ENCODE measurements at places on chromosomes 7 and 10.

DNA sequence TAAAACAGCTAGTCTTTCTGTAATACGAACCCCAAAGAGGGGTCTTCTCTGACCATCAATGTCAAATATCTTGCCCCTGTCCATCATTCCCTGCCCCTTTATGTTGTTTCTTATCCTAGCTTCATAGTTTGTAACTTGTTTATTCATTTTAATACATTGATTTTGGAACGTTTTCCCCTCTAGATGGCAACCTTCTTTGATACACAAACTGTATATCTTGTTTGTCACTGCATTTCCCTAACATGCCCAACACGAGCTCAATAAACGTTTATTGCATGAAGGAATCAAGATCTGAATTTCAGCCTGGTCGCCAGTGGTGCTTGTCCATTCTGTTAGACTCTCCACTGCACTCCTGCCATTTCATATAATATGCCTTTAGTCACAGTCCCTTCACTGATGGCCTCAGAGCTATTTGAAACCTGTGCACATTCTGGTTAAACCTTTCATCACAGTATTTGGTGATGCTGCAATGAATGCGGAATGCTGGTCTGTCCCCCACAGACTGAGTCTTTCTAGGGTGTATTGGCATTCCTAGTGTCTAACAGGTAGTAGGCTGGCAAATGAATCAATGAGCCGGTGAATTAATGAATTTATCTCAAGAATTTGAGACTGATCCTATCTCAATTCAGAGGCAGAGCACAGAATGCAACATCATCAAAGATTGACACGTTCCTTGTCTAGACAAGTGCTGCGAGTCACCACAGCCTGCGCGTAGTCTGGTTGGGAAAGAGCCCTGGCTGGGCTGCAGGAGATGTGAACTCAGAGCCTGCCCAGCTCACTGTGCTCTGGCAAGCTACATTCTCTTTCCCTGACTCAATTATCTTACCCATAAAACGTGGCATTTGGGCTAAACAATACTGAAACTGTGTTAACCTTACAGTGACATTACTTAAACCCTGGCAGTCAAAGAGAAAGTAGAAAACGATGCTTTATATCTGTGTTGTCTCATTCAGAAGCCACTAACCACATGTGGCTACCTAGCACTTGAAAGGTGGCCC, 55.2 kb upstream of the FRMD4A start:
- DNase-seq, result peak; percentile 28

DNA sequence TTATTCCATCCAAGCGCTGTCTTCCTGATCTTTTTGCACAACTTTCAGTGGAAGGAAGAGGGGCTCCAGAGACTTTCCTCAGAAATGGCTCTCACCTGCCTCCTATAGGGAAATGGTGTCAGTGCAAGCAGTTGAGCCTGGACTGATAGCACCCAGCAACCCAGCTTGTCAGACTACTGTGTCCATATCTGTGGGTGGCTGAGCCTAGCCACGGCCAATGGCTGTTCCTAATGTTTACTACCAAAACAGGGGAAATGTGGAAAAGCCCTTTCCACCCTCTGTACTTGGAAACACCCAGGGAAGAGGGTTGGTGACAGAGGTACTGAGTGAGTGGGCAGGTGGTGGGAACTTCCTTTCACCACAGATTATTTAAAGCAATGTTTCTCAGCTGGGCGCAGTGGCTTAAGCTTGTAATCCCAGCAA, 4.3 kb upstream of the YKT6 start:
- peak; percentile 85 for DNase-seq

DNA sequence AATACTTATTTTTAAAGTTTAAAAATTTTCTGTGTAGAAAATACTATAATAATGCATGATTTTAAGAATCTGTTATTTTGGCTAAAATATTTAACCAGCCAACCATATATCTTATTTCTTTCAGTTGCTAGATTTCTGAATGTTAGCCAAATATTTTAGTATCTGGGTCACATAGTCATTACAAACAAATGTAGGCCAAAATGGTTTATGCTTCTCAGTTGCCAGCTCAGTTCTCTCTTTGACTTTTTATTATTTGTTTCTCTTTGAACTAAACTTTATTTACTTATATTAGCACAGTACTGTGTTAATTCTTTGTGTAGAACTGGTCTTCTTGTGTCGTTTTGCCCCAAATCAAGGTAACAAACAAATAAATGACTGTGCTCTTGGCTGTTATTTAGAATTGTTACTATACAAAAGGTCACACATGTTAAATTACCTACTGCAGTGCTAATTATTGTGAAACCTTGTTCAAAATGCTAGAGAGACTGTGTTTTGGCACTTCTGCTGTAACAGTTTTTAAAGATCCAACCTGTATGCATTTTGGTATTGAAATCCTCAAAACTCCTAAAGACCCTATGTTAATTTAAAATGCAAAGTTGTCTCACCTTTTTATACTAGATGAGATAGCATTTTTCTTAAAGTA, 39.8 kb downstream of the ZEB1 start:
- no peak for DNase-seq

DNA sequence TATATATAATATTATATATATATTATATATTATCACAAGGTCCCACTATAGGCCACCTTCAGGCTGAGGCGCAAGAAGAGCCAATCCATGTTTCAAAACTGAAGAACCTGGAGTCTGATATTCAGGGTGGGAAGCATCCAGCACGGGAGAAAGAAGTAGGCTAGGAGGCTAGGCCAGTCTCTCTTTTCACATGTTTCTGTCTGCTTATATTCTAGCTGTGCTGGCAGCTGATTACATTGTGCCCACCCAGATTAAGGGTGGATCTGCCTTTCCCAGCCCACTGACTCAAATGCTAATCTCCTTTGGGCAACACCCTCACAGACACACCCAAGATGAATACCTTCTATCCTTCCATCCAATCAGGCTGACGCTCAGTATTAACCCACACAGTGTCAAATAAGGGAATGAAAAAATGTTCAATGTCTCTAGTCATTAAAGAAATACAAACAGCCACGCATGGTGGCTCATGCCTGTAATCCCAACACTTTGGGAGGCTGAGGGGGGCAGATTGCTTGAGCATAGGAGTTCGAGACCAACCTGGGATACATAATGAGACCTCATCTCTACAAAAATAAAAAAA, 135.4 kb upstream of the PCBD1 start:
- no peak for DNase-seq

- DNase-seq, result no peak
These were observed 125.0 kb downstream of the TEX36 start for GRCh38 chr10:125557801-125558505.

GRCh38 chr7:148681821-148682220, 16.9 kb upstream of the CUL1 start:
- no peak for DNase-seq

DNA sequence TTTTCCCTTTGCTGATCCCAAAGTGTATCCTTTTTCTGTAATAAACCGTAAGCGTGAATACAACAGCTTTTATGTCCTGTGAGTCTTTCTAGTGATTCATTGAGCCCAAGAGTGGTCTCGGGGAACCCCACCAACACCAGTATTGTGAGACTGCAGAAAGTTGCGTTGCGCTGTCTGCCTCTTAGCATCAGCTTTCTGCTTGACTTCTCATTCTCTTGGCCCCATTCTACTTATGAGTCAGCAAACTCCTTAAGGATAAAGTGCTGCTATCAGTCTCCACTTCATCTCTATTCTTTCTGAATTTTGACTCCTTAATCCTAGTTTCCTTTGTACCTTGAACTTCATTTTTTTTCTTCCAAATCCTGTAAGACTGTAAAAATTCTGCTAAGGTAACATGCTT, 184.3 kb upstream of the MBL2 start:
- DNase-seq, result no peak

- no peak for DNase-seq
These were observed 67.8 kb downstream of the TAF3 start for GRCh38 chr10:7886056-7886455.

GRCh38 chr10:47095848-47096612, 184.8 kb downstream of the PTPN20 start:
- DNase-seq, result no peak

GRCh38 chr10:2329082-2329481, 591.8 kb upstream of the ADARB2 start:
- no peak for DNase-seq

DNA sequence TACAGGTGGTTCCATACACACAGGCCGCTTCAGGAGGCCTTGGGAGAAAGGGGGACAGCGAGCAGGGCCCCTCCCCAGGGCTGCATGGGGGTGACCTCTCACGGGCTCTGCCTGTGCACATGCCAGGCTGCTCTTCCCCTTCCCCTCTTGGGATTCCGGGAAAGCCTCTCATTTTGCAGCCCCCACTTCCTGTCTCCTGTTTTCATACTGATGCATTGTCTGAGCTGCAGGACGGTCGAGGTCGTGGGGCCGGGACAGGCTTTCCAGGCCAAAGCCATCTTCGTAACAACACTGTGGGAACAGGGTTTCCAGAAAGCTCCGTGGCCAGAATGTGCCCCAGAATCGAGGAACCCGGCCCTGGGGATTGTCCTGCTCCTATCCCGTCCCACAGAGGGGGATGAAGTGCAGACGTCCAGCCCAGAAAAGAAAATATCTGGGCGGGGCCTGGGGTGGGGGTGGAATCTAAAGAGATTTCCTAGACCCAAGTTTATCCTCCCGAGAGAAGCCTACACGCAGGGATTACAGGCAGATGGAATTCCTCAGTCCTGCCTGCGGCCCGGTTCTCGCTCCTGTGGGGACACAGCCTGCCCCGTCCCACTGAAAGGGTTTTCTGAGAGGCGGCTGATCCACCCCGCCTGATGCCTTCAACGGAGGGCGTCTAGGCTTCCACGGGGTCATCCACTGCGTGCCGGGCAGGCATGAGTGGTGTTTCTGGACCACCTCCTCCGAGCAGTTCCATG, 29.5 kb upstream of the DNAAF5 start:
- DNase-seq, result no peak

GRCh38 chr10:14749070-14749809, 25.5 kb downstream of the FAM107B start:
- DNase-seq, result peak; percentile 77

DNA sequence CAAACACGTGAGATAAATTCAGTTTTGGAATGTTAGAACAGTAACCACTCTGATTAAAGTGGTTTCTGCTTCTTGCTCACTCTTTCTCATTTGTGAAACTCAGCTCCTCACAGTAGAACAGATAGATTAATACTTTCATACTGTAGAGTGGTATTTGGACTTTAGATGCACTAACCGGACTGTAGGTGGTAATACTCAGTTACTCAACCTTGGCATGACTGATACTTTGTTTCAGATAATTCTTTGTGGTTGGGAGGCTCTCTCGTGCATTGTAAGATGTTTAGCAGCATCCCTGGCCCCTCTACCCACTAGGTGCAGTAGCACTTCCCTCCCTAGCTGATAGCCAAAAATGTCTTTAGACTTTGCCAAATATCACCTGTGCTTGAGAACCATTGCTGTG, 37.6 kb downstream of the MCU start:
- DNase-seq, result no peak

DNA sequence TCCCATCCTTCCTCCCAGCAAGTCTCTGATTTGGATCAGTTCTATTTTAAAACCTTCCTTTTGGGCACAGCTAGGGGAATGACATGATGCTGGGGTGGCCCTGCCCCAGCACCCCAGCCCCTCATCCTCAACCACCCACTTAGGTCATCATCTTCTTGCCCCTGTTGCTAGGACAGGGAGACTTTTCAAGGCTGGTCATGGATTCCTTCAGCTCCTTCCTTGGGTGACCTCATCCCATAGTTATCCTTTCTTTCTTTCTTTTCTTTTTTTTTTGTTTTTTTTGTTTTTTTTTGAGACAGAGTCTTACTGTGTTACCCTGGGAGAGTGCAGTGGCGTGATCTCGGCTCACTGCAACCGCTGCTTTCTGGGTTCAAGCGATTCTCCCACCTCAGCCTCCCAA, 127.2 kb downstream of the WDFY4 start:
- no peak for DNase-seq

DNA sequence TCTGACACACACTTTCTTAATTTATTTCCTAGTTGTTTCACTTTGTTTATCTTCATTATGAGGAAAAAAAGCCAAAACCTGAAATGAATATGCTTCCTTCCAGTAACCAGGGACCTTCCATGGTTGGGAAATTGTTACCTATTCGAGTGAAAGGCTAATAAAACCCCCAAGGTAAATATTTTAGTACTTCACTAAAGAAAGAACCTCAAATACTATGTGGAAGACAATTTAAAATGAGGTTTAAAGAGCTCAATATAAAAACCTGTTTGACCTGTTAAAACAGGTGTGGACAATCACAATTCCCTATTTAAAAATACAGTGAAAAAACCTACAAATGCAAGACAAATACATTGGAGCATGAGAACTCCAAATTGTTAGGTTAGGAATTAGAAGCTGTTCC, 192.6 kb downstream of the CFTR start:
- no peak for DNase-seq

- DNase-seq, result no peak
These were observed 326.2 kb downstream of the RNLS start for GRCh38 chr10:88256886-88257285.

DNA sequence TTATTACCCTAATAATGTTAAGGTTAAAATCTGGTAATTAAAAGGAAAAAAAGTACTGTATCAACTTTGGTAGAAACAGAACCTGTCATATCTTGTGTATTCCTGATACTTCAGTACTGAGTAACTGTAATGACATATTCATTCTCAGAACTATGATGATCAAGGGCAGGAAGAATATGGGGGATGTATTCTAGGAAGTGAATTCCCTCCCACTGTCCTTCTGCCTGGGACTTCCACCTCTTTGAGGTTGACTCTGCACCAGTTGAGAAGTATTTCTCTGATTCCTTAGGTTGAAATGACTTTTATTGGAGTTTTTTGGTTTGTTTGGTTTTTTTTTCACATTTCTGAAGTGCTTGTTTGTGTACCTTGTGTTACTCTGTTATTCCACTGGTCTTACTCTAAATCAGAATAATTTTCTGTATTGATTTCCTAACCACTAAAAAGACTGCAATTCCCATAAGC, 36.9 kb downstream of the WASL start:
- no peak for DNase-seq

All from NAMALWA (cell line).